ENCODE measurements at places on chromosomes 2 and 18. TPM values are rescaled to one million over a fixed set of nuclear protein-coding genes. Genes with fewer than 3 reads are reported as not detected.
A peak's percentile ranks its signal among the peaks of the same experiment; 100 is the strongest.

GRCh38 chr2:148067801-148068200 is 46.9 kb downstream of the MBD5 start:
- H3K27ac ChIP-seq: no peak overlapping the region
- H3K27me3 ChIP-seq: no peaks in the 10 kb centered on the region
- DNase-seq: no peak
- no peaks in the 10 kb centered on the region for H3K36me3 ChIP-seq
- no peaks in the 10 kb centered on the region for H3K4me1 ChIP-seq
- no peak overlapping the region for H3K4me3 ChIP-seq

GRCh38 chr2:165674780-165675179 is 119.3 kb downstream of the GALNT3 start:
- no peak overlapping the region for H3K4me3 ChIP-seq
- peaks cover 1% of the 10 kb centered on the region for H3K27me3 ChIP-seq
- H3K27ac ChIP-seq: no peak overlapping the region

DNA sequence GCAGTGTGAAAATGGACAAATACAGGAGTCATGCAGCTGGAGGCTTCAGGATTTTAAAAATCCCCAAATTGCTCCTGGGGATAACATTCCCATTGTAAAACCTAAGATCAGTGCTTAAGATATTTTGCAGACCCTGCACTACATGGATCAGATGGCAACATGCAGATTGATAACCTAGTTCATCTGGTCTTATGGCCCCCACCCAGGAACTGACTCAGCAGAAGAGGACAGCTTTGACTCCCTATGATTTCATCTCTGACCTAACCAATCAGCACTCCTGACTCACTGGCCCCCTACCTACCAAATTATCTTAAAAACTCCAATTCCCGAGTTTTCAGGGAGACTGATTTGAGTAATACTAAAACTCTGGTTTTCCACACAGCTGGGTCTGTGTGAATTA is 20.0 kb downstream of the SRBD1 start:
- no peak overlapping the region for H3K27ac ChIP-seq
- peaks cover 20% of the 10 kb centered on the region for H3K36me3 ChIP-seq
- no peak for DNase-seq
- no peaks in the 10 kb centered on the region for H3K27me3 ChIP-seq
- no peak overlapping the region for H3K4me3 ChIP-seq
- H3K4me1 ChIP-seq: peaks cover 10% of the 10 kb centered on the region

- peaks cover 8% of the 10 kb centered on the region for H3K27me3 ChIP-seq
- H3K4me3 ChIP-seq: no peak overlapping the region
- H3K4me1 ChIP-seq: no peaks in the 10 kb centered on the region
- H3K36me3 ChIP-seq: no peaks in the 10 kb centered on the region
These were observed 102.1 kb upstream of the HS6ST1 start for GRCh38 chr2:128420776-128421175.

DNA sequence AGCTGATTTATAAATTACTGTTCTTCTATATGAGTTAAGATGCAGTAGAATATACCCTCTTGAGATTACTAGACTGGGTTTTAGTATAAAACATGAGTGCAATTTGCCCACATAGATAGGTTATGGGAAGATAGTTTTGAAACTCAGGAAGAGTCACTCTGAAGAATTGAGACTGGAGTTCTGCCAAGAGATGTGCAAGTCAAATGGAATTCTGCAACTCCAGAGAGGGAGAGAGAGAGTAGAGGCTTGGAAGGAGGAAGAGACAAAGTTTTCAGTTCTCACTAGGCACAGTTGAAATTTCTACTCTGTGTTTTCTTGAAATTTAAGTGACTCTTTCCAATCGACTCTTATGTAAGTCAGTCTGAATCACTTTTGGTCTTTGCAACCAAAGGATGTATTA is 878.8 kb downstream of the TSN start:
- H3K4me1 ChIP-seq: no peaks in the 10 kb centered on the region
- DNase-seq: no peak
- no peaks in the 10 kb centered on the region for H3K27me3 ChIP-seq
- no peaks in the 10 kb centered on the region for H3K36me3 ChIP-seq

DNA sequence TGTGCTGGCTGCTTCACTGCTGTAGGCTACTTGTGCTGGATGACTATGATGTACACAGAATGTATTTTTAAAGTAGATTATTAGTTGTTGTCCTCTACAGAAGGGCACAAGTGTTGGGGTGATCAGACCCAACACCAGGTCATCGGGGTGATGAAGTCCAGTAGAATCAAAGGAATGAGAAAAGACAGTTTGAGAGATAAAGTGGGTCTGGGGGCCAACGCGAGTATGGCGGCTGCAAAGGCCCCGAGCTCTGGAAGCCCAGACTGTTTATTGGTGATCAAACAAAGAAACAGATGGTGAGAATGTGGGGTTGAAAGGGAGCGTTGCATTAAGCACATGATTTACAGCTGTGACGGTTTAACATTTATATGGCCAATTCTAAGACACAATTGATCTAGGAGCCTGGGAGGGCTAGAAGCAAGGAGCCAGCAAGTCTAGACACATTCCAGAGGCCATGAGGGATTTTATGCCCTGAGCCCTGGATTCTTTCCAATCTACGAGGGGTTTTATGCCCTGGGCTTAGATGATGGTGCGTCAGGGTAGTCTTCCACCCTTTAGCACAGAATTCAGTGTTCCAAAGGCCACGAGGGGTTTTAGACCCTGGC is 153.5 kb downstream of the AGPS start:
- H3K27ac ChIP-seq: no peak overlapping the region
- H3K27me3 ChIP-seq: no peaks in the 10 kb centered on the region
- no peak for DNase-seq
- H3K4me3 ChIP-seq: no peak overlapping the region
- peaks cover 7% of the 10 kb centered on the region for H3K36me3 ChIP-seq

DNA sequence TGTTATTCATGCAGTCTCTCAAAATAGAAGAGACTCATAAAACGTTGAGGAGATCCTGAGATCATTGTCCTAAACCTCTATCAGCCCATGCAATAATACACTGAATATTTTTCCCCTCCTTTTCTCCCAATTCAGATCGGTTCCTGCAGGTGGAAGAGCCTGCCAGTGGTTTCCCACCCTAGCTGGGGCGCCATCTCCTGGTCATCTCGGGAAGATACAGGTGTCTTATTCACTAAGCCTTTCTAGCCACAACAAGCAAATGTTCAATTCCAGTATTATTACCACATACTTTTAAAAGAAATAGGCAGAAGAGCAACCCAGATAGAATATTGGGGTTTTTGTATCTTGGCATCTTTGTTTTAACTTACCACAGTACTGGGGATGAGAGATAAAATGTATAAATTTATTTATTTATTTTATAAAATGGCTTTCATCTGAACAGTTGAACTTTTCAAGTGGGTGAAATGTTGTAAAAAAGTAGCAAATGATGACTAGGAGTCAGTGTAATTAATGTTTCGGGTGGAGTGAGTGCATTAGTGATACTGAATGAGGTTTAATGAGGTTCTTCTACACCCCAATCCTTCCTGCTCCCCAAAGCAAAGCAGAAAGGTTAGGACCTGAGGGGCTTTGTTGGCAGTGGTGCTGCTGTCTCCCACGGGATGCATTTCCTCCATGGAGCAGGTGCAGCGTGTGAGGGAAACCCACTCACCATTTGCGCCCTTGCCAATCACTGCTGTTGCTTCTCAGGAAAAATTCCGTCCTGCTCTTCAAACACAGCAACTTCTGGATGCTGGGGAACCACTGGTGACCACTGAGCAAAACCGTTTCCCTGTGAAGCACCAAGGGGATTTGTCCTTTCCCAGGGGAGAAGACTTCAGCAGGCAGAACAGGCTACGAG is 147.1 kb upstream of the FHL2 start:
- no peak overlapping the region for H3K4me3 ChIP-seq
- peaks cover 5% of the 10 kb centered on the region for H3K4me1 ChIP-seq
- peak; percentile 31 for DNase-seq

GRCh38 chr2:54867457-54867856 is 144.0 kb downstream of the EML6 start:
- H3K4me3 ChIP-seq: no peak overlapping the region
- no peaks in the 10 kb centered on the region for H3K36me3 ChIP-seq
- no peak overlapping the region for H3K27ac ChIP-seq

DNA sequence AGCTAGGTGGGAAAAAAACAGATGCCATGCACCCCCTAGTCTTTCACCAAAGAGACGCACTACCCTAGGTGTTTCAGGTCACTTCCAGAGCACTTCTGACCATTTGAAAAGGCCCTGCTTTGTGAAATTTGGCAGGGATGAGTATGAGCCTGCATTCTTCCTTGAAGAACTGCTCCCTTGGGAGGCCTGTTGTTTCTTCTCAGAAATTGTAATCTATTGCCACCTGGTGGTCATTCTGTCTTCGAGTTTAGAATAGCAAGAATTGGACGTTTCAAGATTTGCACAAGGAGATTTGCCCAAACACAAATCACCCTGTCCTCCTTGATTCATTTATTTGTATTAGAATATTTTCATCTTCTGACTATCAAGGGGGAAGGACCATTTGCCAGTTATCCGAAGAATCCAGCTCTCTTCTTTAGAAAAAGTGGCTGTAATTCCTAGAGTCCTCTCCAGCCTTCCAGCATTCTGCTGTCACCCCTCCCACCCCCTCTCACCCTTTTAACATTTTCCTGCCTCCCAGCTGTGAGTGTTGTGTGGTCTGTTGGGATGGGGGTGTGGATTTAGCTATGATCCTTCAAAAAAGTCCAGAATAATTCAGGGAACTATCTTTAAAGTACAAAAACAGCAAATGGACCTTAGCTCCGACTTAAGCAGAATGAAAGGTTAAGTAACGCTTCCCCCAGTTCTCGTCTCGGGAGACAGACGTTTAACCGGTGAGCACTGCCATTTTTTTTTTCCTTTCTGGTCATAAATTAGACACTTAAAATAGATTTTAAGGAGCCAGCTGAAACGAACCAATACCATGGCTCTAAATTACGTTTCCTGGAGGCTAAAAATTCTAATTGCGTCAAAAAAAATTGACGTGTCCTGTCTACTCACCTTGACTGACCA is 3.7 kb upstream of the GAD1 start:
- peaks cover 67% of the 10 kb centered on the region for H3K27me3 ChIP-seq
- peaks cover 3% of the 10 kb centered on the region for H3K36me3 ChIP-seq
- H3K4me3 ChIP-seq: no peak overlapping the region
- peaks cover 21% of the 10 kb centered on the region for H3K4me1 ChIP-seq

DNA sequence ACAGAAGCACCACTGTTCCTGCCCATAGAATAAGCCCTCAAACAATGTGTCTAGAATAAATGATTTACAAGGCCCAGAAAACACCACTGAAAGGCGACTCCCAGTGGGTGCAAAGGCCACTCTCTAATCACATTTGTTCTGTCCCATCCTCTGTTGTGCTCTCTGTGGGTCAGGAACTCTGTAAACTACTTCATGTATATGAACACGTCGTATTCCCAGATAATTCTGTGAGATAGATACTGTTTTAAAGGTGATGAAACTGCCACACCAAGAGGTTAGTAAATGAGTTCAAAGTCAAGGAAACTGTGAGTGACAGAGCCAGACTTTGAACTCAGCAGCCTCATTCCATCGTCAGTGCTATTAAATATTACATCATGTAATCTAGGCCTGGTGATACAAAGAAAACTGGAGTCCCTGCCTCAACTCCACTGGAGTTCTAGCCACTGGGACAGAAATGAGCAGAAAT is 269.7 kb upstream of the DCC start:
- no peaks in the 10 kb centered on the region for H3K36me3 ChIP-seq
- H3K4me3 ChIP-seq: no peak overlapping the region
- no peak overlapping the region for H3K27ac ChIP-seq
- DNase-seq: no peak
- H3K4me1 ChIP-seq: no peaks in the 10 kb centered on the region

GRCh38 chr2:215619989-215620388 is 184.1 kb upstream of the FN1 start:
- DNase-seq: no peak
- peaks cover 7% of the 10 kb centered on the region for H3K27me3 ChIP-seq
- no peaks in the 10 kb centered on the region for H3K36me3 ChIP-seq
- H3K27ac ChIP-seq: no peak overlapping the region
- H3K4me3 ChIP-seq: no peak overlapping the region
- peaks cover 5% of the 10 kb centered on the region for H3K4me1 ChIP-seq

DNA sequence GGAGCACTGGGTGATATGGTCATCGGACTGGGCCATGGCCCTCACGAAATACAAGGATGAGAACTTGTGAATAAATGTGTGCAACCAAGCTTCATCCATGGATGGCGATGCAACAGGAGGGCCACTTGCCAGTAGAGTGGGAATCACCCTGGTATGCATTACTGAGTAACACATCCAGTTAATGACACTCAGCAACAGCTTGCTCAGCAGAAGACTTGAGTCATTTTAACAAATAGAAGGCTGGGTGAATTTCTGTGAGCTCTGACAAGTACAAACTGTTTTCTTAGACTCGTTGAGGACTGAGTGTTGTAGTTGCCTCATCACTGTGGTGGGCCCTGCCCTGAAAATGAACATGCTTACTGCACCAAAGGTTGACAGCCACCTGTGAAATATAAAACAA is 221.6 kb downstream of the NCKAP5 start:
- no peak overlapping the region for H3K27ac ChIP-seq
- no peaks in the 10 kb centered on the region for H3K27me3 ChIP-seq
- H3K4me1 ChIP-seq: no peaks in the 10 kb centered on the region
- DNase-seq: no peak

GRCh38 chr2:17035010-17035409 is 369.4 kb upstream of the CYRIA start:
- H3K36me3 ChIP-seq: no peaks in the 10 kb centered on the region
- no peak for DNase-seq
- H3K4me1 ChIP-seq: no peaks in the 10 kb centered on the region
- H3K27ac ChIP-seq: no peak overlapping the region
- H3K27me3 ChIP-seq: no peaks in the 10 kb centered on the region

- DNase-seq: no peak
- H3K27ac ChIP-seq: no peak overlapping the region
- H3K4me1 ChIP-seq: no peaks in the 10 kb centered on the region
These were observed 548.2 kb upstream of the LRRTM1 start for GRCh38 chr2:80852808-80853139.

DNA sequence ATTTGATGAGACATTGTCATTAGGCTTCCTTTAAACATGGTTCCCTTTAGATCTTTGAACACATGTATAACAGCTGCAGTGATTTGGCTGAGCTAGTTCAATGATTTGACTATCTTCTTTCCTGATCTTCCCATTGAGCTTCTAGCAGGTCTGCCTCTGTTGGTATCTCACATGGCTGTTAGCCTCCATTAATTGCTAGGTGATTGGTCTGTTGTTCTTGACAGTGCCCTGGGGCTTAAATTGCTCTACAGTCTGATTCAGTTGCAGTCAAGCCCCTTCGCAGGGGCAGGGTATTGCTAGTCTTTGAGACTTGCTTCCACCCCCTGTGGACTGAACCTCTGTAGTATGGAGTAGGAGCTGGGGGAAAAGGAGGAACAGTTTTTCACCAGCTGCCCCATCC is 24.1 kb downstream of the SKA1 start:
- H3K27ac ChIP-seq: no peak overlapping the region
- H3K27me3 ChIP-seq: peaks cover 29% of the 10 kb centered on the region
- peaks cover 10% of the 10 kb centered on the region for H3K36me3 ChIP-seq
- H3K4me1 ChIP-seq: no peaks in the 10 kb centered on the region

- DNase-seq: no peak
- H3K4me1 ChIP-seq: no peaks in the 10 kb centered on the region
- H3K27ac ChIP-seq: no peak overlapping the region
- H3K27me3 ChIP-seq: no peaks in the 10 kb centered on the region
- H3K4me3 ChIP-seq: no peak overlapping the region
These were observed 66.0 kb downstream of the CDH2 start for GRCh38 chr18:28110924-28111323.

- no peak for DNase-seq
- H3K4me1 ChIP-seq: no peaks in the 10 kb centered on the region
- no peak overlapping the region for H3K27ac ChIP-seq
- peaks cover 2% of the 10 kb centered on the region for H3K36me3 ChIP-seq
- no peaks in the 10 kb centered on the region for H3K27me3 ChIP-seq
These were observed 171.3 kb downstream of the PTGR3 start for GRCh38 chr18:75037689-75037955.

The DGKD gene
- 42.5 TPM for total RNA-seq

The IL18R1 gene
- 57.8 TPM for total RNA-seq

The COLEC12 gene
- not detected for total RNA-seq

The KCNG3 gene
- total RNA-seq: 0.10 TPM

The RANBP2 gene
- total RNA-seq: 74.1 TPM

The TSHZ1 gene
- total RNA-seq: 13.5 TPM

The HOXD12 gene
- total RNA-seq: not detected
